ENCODE measurements at places on chromosomes 16 and 17.

- DNase-seq = no peak
These were observed 19.9 kb downstream of the TEX14 start for GRCh38 chr17:58671969-58672368.

- DNase-seq = no peak
These were observed 49.2 kb upstream of the MYH2 start for GRCh38 chr17:10598621-10599020.

GRCh38 chr16:72832621-72833248 lies 215.2 kb downstream of the ZFHX3 start:
- peak; percentile 48 for DNase-seq

GRCh38 chr17:4891411-4892410 lies 7.6 kb upstream of the C17orf107 start:
- DNase-seq = no peak

GRCh38 chr16:31465788-31466370 lies 6.1 kb upstream of the TGFB1I1 start:
- DNase-seq = no peak

DNA sequence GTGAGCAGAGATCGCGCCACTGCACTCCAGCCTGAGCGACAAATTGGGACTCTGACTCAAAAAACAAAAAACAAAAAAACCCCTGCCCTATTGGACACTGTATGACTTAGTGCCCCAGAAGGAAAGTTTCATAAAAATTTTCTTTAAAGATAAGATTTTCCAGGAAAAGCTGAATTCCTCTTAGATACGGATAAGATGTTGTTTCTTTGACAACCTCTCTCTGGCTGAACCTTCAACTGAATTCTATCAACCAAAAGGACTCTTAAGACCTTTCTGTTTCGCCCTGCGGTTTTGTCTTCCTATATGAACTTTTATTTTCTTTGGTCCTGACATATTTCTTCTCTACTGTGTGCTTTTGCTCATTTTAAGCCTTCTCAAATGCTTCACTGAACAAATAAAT lies 35.8 kb downstream of the CPPED1 start:
- no peak for DNase-seq

GRCh38 chr17:69961501-69962145 lies 113.4 kb upstream of the KCNJ16 start:
- no peak for DNase-seq

DNA sequence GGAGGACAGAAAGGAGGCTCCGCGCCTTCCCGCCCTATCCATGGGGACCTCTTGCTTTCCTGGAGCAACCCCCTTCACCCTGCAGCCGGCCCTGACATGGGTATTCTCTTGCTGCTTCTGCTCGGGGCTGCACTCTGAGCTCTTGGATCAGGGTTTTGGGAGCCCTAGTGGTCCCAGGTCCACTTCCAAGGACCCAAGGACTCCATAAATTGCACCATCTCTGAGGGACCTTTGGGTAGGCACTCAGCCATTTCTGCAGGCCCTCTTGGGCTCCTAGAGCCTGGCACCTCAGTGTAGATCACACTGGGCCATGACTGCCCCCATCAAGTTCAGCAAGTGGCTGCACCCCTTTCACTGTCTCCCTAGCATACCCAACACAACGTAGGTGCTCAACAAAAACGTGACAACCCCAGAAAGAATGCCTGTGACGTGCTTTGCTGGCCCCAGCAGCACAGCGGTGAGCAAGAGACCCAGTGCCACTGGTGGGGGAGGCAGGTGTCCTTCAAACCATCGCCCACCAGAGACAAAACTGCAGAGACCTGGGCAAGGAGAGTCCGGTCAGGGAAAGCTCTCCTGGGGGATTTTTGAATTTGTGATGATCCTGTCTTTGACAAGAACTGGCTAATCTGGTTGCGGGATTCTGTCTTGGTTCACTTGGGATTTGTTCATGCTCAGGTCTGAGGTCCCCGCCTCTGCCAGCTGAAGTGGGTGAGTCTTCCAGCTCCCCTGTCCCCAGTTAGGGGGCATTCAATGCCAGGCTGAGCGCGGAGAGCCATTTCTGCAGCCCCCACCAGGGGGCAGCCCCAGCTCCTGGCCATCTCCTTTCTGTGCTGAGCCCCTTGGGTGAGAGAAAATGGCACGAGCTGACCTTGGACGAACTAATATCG lies 2.5 kb upstream of the RAB11FIP4 start:
- DNase-seq = peak; percentile 29

DNA sequence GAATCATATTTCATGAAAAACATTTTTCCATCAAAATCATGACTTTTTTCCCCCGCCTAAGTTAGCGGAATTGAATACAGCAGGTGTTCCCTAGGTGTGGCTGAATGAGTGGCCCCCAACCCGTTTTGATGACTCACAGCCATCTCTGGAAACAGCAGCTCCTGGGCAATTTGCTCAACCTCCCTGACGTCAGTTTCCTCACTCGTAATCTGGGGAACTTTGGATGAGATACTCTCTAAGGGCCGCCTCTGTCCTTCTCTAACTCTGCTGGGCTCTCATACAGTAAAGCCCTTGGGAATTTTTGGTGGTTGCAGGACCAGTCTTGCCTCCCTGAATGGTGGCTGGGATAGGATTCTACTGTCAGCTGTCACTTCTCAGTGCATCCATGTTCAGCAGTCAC lies 11.6 kb upstream of the NTN1 start:
- DNase-seq = no peak

- DNase-seq = no peak
These were observed 4.2 kb downstream of the EIF1 start for GRCh38 chr17:41692722-41693521.

DNA sequence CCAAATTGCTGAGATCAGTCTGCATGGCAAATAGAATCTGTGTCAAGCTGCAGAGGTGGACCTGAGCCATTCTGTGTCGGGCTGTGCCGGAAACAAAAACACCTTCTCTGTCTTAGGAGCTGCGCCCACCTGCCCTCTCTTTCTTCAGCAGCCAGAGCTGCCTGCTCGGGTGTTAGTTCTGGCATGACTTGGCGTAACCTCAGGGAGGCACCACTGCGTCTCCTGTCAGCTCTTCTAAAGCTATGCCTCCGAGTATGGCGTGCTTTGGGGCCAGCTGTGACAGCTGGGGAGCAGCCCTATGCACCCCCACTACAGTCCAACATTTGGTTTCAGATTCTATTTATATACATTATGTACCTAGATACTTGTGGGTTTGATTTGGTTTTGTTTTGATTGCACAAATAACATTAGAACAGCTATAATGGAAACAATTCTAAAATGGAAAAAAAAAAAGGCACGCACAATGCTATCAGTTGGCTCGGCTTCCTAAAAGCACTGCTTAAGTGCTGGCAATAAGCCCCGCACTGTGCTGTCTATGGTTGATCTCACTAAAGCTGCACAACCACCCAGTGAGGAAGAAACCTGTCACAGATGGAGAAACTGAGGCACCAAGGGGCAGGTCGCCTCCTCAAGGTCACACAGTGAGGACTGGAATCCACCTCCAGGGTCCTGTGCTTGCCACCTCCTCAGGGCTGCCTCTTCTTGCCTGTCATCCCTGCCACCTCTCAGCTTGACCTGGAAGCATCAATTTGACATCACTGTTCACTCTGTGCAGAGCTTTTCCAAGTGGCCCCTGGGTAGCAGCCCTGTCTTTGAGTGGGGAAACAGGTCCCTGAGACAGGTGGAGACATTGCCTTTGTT lies 18.7 kb upstream of the ADGRG1 start:
- DNase-seq = no peak

- no peak for DNase-seq
These were observed 211.3 kb downstream of the CA10 start for GRCh38 chr17:51947160-51947735.

- no peak for DNase-seq
These were observed 1050.8 kb upstream of the EEF2KMT start for GRCh38 chr16:6148361-6148760.

- no peak for DNase-seq
These were observed 393 bp upstream of the PSMB10 start for GRCh38 chr16:67936880-67937605.

DNA sequence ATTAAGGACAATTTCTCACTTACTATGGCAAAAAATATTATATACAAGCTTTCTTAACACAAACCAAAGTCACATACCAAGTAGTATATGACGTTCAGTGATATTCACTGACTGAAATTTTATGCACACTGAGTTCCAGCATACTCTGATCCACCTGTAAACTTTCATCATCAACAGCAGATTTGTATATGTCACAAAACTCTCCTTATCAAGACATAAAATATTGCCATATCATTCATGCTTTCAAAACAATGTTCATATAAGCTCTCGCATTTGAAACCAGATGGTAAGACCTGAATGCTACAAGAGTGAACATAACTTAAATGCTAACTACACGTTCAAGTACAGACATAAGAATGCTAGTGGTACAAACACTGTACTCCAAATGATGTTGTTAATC lies 46.7 kb downstream of the GNA13 start:
- no peak for DNase-seq

DNA sequence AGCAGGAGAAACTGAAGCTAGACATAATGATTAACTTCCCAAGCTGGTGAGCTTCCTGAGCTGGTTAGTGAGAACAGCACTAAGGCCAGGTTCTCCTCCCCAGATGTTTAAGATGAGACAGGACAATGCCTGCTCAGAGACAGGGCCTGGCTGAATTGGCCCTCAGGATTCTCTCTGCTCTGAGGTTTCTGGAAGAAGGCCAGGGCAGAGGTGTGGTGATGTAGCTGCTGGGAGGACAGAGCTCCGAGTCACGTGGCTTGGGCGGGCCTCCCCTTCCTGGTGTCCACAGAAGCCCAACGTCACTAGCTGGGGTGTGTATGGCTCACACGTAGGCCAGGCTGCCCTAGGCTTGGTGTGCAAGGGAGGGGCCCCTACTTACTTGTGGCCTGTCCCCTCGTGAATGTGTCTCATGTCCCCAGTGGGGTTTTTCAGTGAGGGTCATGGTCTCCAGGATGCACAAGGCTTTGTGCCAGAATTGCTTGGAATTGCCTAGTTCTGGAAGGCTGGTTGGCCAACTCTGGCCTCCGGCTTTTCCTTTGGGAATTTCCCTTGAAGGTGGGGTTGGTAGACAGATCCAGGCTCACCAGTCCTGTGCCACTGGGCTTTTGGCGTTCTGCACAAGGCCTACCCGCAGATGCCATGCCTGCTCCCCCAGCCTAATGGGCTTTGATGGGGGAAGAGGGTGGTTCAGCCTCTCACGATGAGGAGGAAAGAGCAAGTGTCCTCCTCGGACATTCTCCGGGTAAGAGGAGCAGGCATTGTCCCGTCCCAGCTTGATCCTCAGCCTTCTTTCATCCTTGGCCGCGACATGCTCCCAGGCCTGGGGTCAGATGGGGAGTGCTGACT lies 3.4 kb downstream of the NOD2 start:
- no peak for DNase-seq

DNA sequence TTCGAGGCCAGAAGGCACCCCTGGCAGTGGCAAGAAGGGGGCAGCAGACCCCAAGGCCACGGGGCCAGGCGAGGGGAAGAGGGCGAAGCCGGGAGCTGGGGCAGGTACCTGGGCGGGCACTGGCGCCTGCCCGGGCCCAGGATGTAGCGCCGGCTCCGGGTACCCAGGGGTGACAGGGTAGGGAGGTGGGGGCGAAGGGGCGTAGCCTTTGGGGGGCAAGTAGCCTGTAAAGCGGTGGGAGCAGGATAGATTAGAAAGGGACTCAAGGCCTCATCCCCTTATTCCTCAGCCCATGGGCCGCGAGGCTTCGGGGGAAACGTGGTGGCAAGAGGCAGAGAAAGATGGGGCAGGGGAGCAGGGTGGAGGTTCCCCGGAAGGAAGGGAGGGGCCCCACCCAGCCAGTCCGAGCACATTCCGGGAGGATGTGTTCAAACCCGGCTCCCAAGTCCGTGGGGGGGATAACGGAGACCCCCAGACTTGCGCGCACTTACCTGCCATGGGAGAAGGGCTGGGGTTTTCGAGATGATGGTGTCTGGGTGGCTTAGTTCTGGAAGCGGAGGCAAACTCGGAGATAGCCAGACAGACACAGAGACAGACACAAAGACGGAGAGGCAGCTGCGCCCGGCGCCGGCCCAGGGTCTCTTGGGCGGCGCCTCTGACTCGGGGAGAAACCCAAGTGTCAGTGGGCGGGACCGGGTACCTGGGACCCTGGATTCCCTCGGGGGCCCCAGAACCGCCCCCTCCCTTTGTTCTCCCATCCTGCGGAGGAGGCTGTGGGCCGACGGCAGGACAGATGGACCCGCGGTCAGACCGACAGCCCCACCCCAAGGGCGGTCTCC lies 493 bp downstream of the PLSCR3 start:
- peak; percentile 23 for DNase-seq

DNA sequence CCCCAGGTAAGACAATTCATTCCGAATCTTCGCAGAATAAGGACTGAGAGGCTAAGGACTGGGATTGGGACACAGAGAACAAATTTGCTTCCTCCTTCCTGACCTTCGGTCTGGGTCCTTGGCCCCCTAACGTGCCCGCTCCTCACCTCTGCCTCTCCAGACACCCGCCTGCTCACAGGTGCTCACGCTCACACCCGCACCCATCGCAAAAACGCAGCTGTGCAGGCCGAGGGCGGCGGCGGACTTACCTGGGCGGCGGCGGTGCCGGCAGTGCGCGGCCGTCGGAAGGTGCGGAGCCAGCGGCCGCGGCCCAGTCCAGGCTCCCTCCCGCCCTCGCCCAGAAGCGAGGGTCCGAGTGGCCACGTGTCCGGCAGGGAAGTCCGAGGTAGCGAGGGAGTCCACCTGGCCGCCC lies 7.1 kb upstream of the HOXB9 start:
- no peak for DNase-seq

Data from stimulated activated CD4-positive, alpha-beta T cell treated with anti-CD3 and anti-CD28 coated beads, Interleukin-1b, Interleukin-23, amount 100 ng/mL, for 1 hour (primary cell).